B cell (primary cell): ENCODE measurements at places on chromosomes 3 and 15. TPM values are rescaled to one million over a fixed set of nuclear protein-coding genes. Genes with fewer than 3 reads are reported as not detected.

- DNase-seq = no peak
Observed at GRCh38 chr3:15284121-15284889, 48.1 kb downstream of the SH3BP5 start.

DNA sequence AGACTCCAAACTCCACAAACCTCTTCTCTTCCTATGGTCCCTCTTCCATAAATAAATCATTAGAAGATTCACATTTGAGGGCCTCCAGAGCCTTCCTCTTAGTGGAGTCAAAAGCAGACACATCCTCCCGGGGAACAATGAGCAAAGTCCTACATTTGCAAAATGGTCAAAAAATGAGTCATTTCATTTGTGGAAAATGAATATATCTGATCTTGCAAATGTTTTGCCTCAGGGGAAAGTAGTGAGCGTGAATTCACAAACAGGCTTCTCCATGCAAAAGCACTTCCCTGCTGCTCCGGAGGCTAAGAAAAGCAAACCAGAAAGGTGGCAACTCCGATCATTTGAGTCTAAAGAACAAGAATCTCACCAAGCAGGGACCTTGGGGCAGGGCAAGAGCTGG, 86.7 kb upstream of the IQSEC1 start:
- DNase-seq = no peak

Gene ATP2B2
- total RNA-seq = not detected in 2 replicates

DNA sequence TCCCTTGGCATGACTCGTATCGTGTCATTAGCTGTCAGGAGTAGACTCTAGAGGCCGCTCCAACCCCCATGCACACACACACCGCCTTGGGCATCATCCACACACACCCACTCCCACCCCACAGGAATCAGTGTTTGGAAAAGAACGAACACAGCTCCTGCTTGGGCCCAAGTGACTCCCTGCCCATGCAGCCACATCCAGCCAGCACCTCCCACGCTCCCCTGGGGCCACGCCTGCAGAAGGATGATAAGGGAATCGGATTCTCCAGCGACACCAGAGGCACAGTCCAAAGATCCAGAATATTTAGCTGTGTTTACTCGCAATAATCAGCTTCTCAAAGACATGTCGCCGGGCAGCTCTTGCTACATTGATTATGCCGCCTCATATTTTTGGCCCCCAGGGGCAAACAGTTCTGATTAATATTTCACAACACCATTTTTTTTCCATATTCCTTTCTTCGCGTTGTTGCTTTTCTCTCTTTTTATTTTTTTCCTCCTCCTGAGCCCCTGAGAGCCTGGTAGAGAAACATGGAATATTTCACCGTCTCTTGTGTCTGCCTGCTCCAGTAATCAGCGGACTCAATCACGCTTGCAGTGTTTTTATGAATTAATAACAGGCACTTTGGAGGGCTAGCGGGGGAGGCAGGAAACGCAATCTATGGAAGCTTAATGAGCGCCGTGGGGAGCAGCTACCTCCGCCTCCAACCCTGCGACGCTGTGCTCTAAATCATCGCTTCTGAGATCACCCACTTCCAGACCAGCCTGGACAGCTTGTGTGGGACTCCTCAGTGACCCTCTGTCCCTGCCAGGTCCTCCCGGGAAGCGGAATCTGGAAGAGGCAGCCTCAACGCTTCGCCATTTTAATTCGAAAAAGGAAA, 221.4 kb downstream of the TLE3 start:
- no peak for DNase-seq

- no peak for DNase-seq
Observed at GRCh38 chr15:92121047-92121446, 267.5 kb downstream of the SLCO3A1 start.

GRCh38 chr3:172257648-172258400, 190.4 kb downstream of the GHSR start:
- no peak for DNase-seq

GRCh38 chr3:58216496-58217195, 5.9 kb upstream of the DNASE1L3 start:
- no peak for DNase-seq

DNA sequence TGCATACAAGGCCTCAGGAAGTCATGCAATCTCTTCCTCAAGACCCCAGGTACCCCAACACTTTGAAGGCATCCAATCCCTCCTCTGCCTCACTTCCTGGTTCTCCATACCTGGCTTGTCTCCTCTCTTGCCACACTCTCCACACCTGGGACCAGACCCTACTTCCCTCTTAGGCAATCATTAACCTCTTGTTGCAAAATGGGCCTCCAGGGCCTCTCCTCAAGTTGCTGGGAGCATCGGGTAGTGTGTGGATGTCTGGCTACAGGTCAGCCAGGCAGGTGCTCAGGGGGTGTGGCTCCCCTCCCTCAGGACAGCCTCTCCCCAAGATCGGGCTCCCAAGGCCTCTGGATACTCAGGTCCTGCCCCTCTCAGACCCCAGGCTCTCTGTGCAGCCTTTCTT, 8.6 kb downstream of the PLA2G4E start:
- no peak for DNase-seq

DNA sequence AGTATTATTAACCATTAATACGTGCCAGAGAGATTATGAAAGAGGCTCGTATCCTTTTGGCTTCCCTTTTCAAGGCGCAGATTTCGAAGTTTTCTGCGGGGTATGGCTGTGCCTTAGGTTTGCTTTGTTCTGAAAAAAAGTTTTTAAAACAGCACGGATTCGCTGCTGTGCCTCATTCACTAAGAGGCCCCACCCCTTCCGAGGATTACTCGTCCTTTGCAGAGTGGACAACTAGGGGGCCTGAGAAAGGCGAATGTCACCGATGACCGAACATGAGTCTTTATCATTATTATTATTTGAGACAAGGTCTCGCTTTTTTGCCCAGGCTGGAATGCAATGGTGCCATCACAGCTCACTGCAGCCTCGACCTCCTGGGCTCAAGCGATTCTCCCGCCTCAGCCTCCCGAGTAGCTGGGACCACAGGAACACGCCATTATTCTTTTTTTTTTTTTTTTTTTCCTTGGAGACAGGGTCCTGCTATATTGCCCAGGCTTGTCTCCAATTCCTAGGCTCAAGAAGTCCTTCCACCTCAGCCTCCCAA, 684 bp upstream of the RPS27L start:
- no peak for DNase-seq

GRCh38 chr3:189013224-189013888, 158.4 kb upstream of the TPRG1 start:
- DNase-seq = no peak

DNA sequence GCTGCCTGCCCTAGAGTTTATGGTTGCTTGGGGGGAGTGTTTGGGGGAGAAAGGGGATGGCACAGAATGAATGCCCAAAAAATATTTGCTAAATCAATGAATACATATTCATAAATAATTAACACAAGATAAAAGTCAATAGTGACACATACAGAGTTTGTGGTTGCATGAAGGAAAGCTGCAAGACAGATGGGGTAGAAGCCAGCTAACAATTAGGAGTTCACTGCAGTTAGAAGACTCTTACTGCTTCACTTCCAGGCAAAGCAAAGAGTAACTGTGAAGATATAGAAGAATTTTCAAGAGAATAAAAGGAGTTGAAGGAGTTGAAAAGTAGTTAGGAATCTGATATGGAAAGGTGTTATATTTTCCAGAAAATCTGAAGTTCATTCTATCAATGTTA, 72.4 kb downstream of the ZNF280D start:
- no peak for DNase-seq

DNA sequence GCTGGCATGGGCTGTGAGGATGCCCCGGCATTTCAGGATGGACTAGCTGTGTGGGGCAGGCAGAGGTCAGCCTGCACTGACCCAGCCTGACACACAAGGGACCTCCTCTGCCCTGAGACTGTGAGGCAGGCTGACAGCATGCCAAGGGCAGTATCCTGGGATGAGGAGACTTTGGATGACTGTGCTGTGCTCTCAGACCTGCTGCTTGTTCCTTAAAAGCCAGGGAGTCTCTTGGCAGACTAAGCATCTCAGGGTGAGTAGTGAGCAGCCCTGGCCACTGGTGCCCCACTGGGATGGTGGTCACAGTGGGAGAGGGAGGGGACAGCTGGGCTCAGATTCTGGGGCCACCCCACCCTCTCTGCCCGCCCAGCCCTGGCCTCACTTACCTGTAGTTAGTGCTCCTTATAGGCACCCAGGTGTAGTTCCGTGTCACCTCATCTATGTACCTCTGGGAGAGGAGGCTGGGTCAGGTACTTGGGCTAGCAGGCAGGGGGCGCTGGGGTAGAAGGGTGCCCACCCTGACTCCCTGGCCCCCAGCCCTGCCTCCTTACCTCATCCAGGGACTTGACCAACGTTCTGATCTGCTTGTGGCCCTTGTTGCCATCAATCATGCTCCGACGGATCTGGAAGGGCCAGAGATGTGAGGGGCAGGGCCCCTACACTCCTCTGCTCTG, 16.1 kb upstream of the TMEM115 start:
- DNase-seq = no peak

GRCh38 chr3:104598848-104599511, 767.7 kb upstream of the ALCAM start:
- DNase-seq = no peak
